ENCODE measurements at places on chromosomes 6 and 20. TPM values are rescaled to one million over a fixed set of nuclear protein-coding genes. Genes with fewer than 3 reads are reported as not detected.

- H3K4me1 ChIP-seq, result no peaks in the 10 kb centered on the region
- H3K27ac ChIP-seq, result no peak overlapping the region
- no peaks in the 10 kb centered on the region for H3K27me3 ChIP-seq
- H3K36me3 ChIP-seq, result no peaks in the 10 kb centered on the region
- no peak overlapping the region for H3K4me3 ChIP-seq
- DNase-seq, result no peak
Observed at GRCh38 chr6:45462190-45463134, 84.7 kb upstream of the SUPT3H start.

DNA sequence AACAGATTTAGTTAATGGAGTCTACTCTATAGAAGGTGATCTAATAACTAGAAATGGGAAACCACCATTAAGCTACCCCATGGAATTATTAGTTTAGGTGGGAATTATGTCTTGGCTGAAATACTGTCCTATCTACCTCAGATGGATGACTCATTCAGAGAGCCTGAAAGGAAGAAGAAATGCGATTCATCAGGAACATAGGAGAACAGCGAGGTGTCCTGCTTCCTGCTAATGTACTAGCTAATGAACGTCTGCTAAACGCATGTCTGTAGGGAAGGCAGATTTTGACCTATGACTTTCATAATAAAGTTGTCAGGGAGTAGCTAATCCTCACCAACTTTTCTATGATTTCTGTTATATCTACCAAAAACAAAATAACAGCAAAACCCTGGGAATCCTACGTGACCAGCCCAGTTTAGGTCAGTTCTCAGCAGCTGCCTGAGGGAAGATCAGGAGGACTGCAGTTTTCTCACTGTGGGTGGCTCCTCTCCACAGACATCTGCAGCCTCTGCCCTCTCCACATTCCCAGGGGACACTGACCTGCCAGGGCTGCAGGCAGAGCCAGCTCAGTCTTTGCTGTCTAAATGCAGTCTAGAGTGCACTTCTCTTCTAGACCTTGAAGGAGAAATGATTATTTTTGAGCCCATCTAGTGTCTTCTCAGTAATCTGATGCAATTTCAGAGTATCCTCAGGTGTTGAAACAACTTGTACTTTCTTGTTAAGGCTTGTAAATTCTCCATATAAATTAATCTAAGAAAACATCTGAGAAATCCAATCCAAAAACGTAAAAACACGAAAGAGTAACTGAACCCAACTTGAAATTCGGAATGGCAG is 18.1 kb upstream of the SFT2D1 start:
- no peaks in the 10 kb centered on the region for H3K27me3 ChIP-seq
- peaks cover 24% of the 10 kb centered on the region for H3K4me1 ChIP-seq
- H3K27ac ChIP-seq, result no peak overlapping the region
- no peak for DNase-seq
- H3K36me3 ChIP-seq, result peaks cover 16% of the 10 kb centered on the region

The SLC13A3 gene
- 0.37 TPM for total RNA-seq

The TSPO2 gene
- not detected for total RNA-seq

GRCh38 chr6:109515781-109516409 is 32.9 kb upstream of the ZBTB24 start:
- H3K27ac ChIP-seq, result no peak overlapping the region
- no peaks in the 10 kb centered on the region for H3K36me3 ChIP-seq
- H3K4me1 ChIP-seq, result no peaks in the 10 kb centered on the region

- DNase-seq, result no peak
- H3K4me3 ChIP-seq, result no peak overlapping the region
- H3K36me3 ChIP-seq, result peaks cover 98% of the 10 kb centered on the region
Observed at GRCh38 chr20:38427655-38428023, 7.5 kb downstream of the SNHG17 start.

The EEF1A1 gene
- 4,165 TPM for total RNA-seq

DNA sequence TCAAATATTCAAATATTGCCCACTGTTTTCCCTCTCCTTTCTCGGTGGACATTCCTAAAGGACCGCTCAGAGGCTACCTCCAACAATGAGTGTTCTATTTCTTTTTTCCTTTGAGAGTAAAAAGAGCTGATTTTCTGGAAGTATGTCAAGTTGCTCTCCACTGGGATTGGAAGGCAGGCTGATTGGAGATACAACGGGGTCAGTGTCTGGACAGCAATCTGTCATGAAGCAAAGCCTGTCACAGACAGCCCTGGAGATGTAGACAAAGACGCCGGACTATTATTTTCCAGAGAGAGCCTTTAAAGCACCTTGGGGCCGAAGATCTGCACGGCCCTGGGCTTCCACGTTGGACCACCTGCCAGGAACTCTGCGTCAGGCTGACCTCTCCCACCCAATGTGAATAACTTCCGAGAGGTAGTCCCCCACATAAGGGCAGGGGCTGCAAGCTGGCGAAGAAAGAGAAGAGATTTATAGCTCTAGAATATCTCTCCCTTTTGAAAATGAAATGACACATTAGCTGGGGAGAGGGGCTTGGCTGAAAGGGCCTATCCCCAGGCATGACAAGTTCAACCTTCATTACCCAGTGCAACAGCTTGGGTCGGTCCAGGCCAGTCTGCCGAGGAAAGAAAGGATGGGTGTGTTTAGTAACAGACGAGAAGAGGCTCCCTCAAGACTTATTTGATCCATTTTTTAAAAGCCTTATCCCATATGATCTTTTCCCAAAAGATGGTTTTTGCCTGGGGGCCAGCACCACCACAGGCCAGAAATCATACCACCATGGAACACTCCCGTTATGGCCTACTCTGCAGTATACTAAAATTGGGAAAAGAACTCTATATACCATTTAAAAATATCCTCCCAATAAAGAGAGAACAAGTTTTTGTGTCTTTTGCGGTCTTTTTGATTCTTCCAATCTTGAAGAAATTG is 131.1 kb downstream of the OLIG3 start:
- DNase-seq, result no peak
- H3K27me3 ChIP-seq, result no peaks in the 10 kb centered on the region
- H3K36me3 ChIP-seq, result no peaks in the 10 kb centered on the region
- H3K4me3 ChIP-seq, result no peak overlapping the region
- H3K27ac ChIP-seq, result no peak overlapping the region
